ENCODE measurements at places on chromosomes 3 and 15.

DNA sequence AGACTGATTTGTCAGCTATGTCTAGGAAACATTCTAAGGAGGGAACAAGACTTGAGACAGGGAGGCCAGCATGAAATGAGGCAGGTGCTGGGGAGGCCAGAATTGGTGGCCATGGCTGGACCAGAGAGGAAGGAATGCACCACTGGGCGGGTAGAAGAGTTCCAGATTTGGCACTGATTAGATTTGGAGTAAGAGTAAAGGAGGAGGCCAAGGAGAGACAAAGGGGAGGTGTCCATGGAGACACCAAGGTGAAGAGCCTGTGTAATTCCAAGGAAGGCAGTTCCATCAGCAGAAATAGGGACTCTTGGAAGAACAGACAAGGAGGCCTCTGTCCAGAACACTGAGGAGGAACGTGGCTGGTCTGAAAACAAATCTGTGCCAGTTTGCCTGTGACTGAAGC is 1.8 kb downstream of the ARNT2 start:
- DNase-seq = no peak

GRCh38 chr3:51681453-51681852 is 10.4 kb downstream of the TEX264 start:
- no peak for DNase-seq

GRCh38 chr3:148881286-148881685 is 16.2 kb downstream of the CPA3 start:
- DNase-seq = no peak

GRCh38 chr3:43028678-43029490 is 49.8 kb downstream of the GASK1A start:
- no peak for DNase-seq

GRCh38 chr3:175015056-175015635 is 156.0 kb downstream of the NAALADL2 start:
- no peak for DNase-seq

DNA sequence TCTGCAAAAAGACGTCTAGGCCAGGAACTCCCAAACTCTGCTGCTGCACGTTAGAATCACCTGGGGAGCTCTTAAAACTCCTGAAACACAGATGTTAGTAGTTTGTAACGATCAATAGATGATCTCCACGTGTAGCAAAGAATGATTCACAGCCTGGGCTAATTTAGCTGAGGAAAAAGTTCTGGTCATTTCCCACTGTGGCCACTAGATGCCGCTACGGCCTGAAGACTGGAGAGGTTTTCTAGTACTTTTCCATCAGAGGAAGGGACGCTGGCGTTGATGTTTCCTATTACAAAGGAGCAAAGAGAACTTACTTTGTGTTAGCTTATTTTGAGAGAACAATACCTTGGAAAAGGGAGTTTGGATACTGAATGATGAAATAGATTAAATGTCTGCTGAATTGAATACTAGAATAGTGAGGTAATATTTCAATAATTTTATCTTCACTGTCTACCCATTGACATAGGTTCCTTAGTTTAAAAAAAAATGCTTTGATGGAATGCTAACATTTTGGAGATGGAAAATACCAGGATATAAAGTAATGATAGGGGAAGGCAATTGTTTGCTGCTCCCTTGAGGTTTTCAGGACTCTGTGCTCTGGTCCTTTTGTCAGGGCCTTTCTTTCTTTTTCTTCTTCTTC is 159.1 kb downstream of the P3H2 start:
- peak; percentile 60 for DNase-seq

DNA sequence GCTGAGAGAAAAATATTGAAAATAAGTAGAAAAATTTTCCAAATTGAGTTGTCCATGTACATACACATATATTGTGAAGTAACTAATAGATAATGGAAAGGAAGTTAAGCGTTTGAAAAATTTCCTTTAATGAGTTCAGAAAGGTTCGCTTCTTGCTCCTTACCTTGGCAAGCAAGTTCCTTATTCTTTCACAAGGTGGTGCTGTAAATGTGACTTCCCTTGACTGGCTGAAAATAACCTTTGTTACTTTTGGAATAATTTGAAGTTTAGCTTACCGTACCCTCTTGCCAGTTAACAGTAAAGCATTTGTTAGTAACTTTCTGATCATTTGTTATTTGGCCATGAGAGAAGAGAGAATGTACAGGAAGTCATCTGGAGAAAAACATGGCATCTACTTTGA is 41.6 kb downstream of the PYDC2 start:
- DNase-seq = no peak

DNA sequence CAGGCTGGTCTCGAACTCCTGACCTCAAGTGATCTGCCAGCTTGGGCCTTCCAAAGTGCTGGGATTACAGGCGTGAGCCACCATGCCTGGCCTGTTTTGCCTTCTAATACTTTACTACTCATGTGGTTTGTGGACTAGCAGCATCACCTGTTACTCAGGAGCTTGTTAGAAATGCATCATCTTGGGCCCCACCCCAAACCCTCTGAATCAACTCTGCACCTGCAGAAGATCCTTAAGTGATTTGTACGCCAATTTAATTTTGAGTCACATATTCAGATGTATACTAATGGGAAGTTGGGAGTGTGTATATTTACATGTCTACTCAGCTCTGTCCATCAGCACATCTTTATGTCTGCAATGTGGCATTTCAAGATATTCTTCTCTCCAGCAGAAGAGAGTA is 6.1 kb downstream of the TBC1D21 start:
- no peak for DNase-seq

DNA sequence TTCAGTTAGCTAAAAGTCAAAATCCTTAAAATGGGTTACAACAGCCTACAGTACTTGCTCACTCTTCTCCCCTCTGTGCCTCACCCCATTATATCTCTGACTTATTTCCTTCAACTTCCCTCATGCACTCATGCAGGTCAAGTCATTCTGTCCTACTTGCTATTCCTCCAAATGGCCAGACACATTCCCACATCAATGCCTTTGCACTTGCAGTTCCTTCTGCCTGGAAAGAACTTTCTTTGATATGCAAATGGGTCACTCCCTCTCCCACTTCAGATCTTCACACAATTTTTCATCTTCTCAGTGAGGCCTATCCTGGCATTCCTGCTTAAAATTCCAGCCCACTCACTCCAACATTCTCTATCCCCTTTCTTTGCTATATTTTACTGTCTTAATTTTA is 547.2 kb upstream of the TGFBR2 start:
- no peak for DNase-seq

- no peak for DNase-seq
These were observed 76.7 kb downstream of the ADAMTS17 start for GRCh38 chr15:100264994-100265640.

DNA sequence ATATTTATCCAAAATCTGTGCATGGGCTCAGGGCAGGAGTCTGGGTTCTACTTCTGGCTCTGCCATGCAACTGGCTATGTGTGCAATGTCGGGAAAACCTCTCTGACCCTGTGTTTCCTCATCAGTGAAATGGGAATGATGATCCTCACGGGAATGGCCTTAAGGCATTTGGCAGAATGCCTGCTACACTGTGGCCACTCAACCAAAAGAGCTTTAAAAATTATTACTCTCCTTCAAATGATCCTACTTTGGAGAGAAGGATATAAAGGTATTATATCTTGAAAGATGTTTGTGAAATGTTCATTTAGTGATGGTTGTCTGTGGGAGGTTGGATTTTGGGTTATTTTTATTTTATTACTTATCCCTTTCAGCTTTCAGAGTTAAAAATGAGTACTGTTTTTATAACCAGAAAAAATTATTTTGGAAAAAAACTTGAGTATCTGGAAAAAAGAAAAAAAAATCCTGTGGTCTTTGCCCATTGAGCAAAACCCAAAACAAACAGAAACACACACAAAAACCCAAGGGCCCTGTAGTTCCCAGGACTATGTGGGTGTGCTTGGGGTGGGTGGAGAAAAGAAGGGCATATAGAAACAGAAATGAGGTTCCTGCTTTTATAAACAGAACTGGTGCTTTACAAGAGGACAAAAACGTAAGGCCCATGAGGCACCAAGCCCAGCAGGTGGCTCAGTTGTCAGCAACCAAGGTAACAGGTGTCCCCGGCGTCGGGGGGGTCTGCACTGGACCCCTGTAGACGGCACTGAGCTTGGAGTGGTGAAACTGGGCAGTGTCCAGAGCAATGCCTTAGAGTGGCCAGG is 22.0 kb downstream of the RGMA start:
- DNase-seq = no peak

DNA sequence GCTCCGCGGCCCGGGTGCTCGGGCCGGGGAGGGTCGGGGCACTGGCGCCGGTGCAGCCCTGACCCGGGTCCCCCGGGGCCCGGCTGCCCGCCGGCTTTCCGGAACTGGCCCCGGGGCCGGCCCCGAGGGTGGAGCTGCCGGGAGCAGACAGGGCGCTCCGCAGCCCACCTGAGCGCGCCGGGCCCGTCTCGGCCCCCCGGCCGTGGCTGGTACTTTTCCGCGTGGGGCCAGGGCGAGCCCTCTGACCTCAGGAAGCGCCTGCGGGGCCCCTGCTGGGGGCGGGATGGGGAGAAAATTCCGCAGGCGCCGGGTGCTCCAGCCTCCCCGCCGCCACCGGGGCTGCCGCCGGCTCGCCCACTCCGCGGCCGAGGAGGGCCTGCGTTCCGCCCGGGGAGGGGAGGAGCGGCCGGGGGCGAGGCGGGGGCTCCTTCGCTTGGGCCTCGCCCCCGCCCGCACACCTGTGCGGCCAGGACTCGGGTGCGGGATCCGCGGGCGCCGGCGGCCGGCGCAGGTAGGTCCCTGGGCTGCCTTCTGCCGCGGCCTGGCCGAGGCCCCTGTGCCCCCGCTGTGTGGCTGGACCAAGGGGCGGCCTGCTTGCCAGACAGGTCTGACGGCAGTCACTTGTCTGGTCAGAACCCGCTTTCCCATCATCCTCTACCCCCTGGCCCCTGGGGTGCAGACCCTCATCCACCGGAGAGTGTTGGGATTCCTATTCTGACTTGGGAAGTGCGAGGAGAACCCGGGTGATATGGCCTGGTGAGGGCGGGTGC is 3.5 kb downstream of the FURIN start:
- DNase-seq = no peak

DNA sequence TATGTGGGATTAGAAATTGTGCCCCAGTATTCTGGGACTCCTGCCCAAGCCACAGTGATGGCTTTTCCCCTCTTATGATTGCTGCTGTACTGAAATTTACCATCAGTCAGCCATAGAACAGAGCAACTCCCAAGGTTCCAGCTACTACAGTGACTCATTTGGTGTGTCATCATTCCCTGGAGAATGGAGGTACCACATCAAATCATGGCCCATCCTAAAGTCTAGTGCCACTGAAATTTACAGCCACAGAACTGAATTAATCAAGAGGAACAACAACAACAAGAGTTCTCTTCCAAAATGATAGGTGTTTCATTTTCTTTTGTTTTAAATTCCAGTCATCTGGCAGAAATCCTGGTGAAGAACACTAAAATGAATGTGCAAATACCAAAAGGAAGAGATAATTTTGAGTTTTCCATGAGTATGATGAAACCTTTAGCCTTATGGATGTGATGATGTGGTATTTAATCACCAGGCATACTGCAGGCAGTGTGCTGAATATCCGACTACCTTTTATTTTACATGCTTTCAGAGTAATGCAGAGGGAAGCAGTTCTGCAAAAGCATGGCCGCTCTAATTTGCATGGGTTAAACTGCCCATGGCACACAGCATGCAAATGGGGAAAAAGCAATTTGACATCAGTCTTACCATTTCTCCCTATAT is 75.6 kb upstream of the SLC2A2 start:
- peak; percentile 59 for DNase-seq

GRCh38 chr15:51046799-51047449 is 47.8 kb downstream of the TNFAIP8L3 start:
- DNase-seq = no peak

DNA sequence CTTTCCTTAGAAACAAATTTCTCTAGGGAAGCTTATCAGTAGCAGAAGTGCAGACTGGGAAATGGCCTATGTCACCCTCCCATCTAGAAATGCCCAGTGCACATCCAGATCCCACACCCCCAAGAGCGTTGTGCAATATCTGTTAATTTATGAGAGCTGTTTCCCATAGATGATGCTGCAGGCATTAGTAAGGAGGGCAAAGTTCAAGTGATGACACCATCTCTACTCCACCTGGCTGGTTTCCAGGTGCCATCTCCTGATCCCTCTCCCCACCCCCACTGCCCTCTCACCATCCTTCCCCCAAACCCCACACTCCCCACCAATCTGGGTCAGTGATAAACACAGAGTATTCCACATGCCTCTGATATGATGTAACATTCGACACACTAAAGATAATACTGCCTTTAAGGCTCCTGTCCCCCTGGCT is 39.4 kb downstream of the AGTR1 start:
- DNase-seq = no peak

DNA sequence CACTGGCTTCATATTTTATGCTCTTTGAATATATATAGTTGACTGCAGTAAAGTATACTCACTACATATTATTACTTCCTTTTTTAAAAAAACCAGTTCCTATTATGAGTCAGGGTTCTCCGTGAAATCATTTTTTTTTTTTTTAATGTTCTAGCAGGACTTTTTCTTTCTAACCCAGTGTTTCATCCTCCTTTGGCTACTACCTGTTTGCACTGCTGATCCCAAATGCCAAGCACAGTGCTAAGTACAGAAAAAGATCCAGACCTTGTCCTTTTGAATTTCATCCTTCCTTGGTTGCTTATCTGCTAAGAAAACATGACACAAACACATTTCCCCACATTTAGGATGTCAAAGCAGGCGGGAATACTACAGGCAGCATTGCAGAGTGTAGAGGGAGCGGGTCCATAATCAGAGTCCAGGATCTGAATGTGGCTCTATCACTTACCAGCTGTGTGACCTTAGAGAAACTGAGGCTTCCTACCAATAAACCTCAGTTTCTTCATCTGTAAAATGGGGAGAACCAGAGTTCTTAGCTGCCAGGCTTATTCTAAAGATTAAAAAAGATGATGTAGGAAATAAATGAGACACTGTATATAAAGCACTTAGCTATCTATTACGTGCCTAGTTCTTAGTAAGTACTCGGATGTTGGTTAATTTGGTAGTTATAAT is 37.2 kb upstream of the ANPEP start:
- DNase-seq = no peak

DNA sequence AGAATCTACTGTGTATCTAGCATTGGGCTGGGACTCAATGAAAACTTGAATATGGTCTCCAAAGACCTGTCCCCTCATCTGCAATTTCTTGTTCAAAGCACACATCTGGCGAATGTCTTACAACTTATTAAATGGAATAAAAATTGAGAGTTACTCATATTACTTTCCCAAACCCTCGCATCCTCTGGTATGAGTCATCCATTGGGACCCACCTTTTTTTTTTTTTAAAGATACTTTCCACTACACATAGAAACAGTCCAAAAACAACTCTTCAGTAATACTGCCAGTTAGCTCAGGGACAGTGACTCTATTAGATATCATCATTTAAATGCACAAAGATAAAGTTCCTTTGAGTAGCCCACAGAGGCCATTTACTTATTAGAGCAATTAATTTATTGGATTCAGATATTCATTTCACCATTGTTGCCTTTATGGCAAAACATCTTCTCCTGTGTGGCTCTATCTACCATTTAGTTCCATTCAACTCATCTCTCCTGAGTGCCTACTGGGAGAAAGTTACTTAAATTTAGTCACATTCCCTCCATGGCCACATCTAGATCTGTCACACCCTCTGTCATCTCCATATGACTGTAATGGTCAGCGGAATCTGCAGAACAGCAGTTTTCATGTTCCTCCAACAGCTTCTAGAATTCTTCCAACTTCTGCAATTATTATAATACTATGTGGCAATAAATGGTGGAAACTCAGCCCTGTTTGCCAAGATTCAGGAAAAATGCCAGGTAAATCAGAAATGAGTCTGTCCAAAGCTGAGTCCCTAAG is 77.9 kb upstream of the ARHGEF3 start:
- DNase-seq = no peak

- DNase-seq = peak; percentile 55
These were observed 662.4 kb downstream of the FHIT start for GRCh38 chr3:60588806-60589205.
